Activated naive CD4-positive, alpha-beta T cell (primary cell): ENCODE measurements at places on chromosomes 1 and 21.

DNA sequence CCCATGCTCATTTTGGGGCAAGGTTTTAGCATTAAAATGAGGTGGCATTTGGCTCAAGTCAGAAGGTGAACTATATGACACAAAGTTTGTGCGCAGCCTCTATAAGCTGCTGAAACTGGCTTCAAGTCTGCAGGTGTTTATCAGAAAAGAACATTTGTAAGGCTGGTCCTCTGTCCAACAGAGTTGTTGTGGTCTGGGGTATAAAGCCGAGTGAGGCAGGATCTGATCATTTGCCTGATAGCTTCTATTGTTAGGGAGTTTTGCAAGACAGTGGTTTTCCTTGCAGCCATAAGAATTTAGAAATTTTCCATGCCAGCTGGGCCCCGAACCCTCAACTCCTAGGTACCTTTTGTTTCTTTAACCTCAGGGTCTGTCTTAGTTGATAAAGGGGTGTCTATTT lies 130.8 kb downstream of the PGBD5 start:
- no peak for DNase-seq

GRCh38 chr1:206766251-206766856 lies 4.2 kb upstream of the IL19 start:
- DNase-seq = peak; percentile 14

GRCh38 chr1:54360165-54361005 lies 45.8 kb downstream of the SSBP3 start:
- no peak for DNase-seq

DNA sequence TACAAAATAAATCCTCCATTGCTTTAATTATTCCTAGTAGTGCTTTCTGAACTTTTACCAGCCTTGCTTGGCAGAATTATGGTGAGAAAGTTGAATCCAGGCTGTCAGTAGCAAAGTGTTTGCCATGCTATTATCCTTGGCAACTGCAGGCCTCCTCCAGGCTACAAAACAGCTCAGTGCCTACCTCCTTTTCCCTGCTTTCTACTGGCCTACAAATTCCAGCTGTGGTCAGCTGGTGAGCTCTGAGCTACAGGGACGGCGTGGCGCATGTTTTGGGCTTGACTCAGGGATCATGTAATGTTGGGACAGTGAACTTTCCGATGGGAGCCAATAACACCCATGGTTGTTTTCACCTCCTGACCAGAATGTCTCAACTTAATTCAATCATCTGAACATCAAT lies 456.1 kb upstream of the ADAMTS5 start:
- DNase-seq = no peak

DNA sequence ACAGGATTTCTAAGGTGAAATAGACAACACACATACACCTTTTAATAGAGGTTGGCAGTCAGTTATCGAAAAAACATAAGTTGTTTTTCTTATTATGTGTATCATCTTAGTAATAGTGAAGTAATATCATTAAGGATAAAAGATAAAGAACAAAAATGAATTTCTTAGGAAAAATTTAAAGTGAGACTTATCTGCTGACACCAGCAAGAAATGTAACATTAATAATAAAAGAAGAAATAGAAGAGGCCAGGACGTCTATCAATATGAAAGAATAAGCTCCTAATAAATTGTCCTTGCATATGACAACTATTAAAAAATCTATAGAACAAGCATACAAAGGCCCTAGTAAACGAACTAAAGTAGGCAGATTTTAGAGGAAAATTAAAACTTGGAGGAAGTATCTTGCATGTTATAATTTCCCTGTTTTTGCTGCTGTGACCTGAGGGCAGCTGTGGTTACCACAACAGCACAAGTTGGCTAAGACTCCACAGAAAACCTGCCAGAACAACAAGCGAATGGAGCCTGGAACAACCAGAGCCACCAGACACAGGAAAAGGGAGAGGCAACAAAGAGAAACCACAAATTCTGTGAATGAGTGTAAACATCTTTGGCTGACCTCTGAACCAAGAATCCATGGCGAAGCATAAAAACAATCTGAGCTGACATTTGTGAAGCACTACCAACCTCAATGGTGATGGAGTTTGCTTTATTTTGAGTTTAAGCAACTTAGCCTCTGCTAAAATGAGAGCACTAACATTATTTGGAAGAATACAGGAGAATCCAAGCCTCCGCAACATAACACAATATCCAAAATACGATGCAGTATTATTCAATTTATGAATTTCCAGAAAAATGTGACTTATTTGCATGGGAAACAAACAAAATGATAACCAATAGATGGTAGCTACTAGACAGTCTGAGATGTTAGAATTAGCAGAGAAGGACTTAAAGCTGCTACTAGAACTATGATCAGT lies 207.5 kb downstream of the KCNT2 start:
- no peak for DNase-seq

GRCh38 chr1:17605582-17606344 lies 66.3 kb downstream of the ARHGEF10L start:
- DNase-seq = no peak

DNA sequence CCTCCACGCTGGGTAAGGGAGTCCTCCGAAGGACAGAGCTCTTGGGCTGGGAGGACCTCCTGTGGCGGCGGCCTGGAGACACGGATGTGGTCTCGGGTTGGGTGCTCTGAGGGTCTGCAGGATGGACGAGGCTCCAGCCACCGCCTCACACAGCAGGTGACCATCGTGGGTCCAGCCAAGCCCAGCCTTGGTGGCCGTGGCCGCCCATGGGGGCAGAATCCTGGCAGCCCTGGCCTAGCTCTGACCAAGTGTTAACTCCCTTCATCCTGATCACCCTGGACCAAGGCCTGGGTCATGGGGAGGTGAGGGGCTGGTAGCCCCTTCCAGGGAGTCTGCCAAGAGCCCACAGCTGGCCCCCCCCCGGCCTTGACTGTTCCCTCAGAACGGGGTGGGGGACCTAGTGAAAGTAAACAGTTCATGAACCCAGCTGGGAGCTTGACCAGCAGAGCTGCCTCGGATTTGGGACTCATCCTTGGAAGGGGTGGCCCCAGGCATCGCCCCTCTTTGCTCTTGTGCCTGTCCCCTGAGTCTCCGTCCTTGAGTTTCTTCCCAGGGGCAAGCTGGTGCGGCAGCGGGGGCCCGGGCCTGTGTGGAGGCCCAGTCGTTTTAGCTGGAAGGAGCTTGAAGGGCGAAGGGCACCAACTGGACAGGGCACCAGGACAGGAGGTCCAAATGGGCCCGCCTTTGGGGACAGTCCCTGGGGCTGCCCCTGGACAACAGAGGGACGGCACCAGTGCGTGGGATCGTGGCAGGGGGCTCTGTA lies 17.8 kb downstream of the ARHGEF16 start:
- no peak for DNase-seq

GRCh38 chr1:116405241-116406135 lies 32.4 kb downstream of the ATP1A1 start:
- DNase-seq = no peak

- DNase-seq = no peak
Observed at GRCh38 chr1:204377800-204378668, 18.3 kb upstream of the PLEKHA6 start.

DNA sequence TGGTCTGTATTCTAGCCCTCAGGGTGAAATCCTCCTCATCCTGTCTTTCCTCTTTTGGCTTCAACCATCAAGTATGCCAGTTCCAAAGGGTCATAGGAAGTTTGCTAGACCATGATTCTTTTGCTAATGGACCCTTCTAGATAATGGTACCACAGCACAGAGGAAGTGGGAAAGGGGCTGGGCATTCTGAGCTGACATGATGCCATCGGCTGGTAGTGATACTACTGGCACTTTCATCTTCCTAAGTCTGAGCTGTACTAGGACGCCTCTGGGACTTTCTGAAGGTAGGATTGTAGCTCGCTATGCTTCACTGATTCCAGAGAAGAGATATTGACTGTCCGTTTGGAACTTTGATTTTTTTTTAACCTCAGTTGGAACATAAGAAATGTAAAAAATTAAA lies 11.4 kb downstream of the FASLG start:
- no peak for DNase-seq

DNA sequence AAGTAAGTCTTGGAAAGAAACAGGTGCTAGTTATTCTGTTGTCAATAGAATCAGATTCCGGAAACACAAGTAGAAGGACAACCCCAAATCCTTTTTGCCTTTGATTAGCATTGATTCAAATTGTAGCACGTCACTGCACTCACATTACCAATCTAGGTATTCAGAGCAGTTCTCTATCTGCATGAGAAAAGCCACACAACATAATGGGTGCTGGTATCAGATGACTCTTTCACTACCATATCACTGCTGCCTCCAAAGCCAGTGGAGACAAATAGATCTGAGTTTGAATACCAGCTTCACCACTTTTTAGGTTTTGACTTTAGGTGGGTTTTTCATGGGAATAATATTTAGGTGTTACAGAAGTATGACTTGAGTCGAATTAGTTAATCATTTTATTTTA lies 38.9 kb downstream of the RTCA start:
- DNase-seq = no peak

DNA sequence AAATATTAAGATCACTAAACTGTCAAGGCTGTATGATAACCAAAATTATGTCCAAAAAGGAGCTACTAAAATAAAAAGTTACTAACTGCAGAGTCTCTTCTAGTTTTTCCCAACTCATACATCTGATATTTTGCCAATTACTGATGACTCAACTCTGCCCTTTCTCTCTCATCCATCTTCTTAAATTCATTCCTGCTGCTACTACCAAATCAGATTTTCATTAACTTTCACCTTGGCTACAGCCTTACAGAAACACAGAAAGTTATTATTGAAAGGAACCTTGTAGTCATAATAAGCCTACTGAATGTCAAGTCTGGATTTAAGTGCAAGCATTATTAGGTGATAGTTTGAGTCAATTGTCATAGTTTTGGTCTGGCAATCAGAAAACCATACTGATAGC lies 273.1 kb downstream of the DPYD start:
- DNase-seq = no peak

DNA sequence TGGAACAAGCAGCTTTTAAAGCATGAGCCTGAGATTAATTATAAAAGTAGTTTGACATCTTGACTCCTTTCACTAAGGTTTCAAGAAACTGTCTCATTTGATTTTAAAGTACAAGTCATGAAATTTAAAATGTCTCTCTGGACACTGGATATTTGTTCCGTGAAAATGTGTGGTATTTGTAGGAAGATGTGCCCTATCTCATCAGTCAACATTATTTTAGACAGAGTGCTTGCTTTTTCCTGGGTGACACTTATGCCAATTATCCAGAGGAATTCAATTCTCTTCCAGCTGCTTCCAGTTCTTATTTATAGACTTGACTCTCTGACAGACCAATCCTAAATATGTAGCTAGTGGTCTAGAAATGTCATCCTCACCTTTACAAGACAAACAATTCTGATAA lies 300.4 kb downstream of the PLA2G4A start:
- DNase-seq = no peak

GRCh38 chr1:226444901-226445300 lies 37.0 kb upstream of the PARP1 start:
- no peak for DNase-seq

DNA sequence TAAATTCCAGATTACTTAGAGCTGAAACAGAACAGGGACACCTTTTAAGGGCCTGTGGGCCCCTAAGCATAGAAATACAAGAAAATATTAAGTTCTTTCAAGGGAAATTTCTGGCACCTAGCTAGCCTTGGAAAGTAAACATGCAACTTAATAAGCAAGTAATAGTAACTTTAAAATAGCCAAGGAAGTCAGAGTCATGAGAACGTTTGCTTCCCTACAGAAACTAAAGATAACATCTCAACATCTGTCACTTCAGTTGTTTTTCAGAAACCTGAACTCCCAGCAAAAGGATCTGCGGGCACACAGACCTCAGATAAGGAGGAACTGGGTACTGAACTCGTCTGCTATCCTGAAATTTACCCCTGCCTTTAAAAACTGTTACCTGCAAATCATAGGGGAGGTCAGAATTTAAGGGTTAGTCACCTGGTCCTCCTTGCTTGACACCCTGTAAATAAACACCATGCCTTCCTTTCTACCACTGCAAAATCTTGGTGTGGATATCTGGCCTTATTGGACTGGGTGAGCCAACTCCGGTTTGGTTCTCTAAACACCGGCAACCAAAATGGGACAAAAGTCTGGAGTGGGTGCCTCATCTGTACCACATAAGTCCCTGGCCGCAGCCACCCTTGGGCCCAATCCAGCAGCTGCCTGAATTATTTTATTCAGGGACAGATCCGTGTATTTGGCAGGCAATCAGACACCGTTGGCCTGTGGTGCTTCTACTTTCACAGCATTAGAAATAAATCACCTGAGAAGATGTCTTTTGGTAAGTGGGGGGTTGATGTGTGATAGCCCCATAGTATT lies 27.9 kb downstream of the NRDC start:
- no peak for DNase-seq

DNA sequence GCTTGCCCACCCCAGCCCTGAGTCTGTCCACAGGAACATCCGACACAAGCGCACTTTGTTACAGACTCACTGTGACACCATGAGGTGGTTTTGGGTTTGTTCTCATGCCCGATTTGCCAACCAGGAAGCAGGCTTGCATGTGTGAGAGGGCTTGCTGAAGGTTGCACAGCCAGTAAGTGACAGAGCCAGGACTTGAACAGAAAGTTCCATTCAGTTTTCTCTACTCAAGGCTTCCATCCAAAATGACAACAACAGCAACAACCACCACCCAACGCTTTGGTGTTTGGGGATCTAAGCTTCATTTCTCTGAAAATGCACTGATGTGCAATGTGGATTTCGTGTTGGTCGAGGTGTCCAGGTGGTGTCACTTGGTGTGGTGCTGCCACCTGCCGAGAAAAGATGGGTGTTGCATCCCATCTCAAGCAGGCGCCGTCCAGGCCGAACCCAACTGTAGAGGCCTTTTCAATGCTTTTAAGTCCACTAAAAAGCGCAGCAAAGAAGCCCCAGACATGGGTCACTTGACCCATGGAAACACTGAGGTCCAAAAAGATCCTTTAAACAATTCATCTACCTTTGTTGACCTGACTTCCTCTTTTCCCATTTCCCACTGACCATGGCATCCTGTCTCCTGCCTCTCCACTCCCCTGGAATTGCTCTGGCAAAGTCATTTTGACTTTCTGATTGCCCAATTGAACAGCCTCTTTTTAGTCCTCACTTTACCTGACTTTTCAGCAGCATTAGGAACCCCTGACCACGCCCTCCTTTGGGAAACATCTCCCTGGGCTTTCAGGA lies 12.2 kb downstream of the CITED4 start:
- DNase-seq = peak; percentile 57

- DNase-seq = no peak
Observed at GRCh38 chr1:85394130-85394529, 70.8 kb downstream of the DDAH1 start.

DNA sequence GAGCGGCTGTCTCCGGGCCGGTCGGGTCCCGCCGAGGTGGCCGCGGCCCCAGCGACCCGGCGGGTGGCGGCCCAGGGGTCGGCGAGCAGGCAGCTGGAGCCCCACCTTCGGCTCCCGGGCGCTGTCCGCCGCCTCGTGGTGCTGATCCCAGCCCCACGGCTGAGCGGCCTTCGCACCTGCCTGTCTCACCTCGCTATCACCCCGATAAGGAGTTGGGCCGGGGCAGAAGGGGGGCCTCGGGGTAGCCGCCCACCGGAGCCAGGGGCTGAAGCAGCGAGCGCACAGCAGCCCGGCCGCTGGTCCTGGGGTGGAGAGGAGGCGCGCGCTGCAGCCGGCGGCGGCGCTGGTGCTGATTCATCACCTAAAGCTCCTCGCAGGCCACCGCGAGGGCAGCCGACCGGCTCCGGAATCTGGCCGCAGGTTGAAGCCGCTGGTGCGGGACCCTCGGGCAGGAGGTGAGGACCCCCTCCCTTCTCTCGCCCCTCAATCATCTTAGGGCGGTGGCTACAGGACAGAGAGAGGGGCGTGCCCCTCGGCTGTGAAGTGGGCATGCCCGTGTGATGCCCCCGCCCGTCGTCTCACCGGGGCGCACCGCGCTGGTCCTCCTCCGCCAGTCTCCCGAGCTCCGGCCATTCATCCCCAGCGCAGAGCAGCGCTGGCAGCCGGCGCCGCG lies 575 bp downstream of the TRIM67 start:
- DNase-seq = no peak
